Left colon (tissue), 2 donors: ENCODE measurements at places on chromosomes 7 and 10. TPM values are rescaled to one million over a fixed set of nuclear protein-coding genes. Genes with fewer than 3 reads are reported as not detected.

GRCh38 chr7:124457841-124458240, 307.8 kb downstream of the GPR37 start:
- no peak for DNase-seq

GATAD1 gene
- total RNA-seq: 34.3 TPM

DNA sequence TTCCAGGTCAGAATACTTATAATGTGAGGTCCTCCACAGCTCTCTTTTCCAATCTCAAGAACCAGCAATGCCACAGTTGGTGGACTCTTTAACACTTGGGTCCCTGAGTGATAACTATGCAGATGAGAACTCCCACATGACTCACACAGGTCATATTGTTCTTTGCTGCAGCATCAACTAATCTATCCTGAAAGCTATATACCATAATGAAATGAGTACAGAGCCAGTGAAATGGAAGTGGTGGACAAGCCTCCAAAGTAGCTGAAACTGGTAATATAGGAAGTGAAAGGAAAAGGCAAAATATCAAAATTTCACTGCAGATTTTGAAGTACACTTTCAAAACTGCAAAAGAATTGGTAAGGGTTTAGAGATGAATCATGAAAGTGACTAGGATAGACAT, 45.6 kb downstream of the SORCS1 start:
- no peak for DNase-seq

GRCh38 chr10:127979045-127979444, 72.1 kb downstream of the PTPRE start:
- no peak for DNase-seq

GRCh38 chr7:51328351-51328801, 11.8 kb upstream of the COBL start:
- no peak for DNase-seq

DNA sequence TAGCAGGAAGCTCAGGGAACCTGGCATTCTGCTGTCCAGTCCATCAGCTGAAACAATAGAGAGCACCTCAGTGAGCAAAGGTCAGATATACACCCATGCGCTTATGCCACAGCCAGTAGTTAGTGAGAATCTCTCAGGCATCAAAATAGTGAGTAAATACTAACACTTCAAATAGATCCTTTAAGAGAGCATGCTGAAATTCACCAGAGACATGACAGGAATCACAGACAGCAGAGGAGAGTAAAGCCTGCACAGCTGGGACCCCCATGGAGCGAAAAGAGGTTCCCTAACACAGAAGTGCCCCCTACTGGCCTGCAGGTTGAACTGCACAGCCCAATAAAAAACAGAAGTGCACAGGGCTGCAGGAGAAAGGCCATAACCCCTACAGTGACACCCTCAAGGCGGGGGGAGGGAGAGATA, 57.6 kb upstream of the ANTXRL start:
- peak; percentile 18 for DNase-seq

DNA sequence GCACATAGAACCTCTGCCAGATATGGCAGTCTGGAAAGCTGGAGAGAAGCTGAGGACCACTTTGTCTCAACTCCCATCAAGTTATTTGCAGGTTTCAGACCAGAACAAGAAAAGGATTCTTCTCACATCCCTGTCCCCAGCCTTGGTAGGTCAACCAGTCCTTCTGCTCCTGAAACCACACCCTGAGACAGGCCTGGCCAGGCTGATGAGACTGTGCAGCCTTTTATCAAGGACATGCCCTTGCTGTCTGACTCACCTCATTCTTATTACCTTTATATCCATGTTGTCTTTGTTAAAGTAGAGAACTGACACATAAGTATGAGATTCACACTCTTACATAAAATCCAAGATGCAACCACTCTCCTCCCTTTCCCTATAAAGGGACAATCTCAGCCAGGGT, 354.9 kb downstream of the PLXNA4 start:
- DNase-seq: no peak

GRCh38 chr10:45454859-45455258, 80.8 kb downstream of the ALOX5 start:
- DNase-seq: no peak

GRCh38 chr7:94417901-94418300, 23.2 kb downstream of the COL1A2 start:
- no peak for DNase-seq

DNA sequence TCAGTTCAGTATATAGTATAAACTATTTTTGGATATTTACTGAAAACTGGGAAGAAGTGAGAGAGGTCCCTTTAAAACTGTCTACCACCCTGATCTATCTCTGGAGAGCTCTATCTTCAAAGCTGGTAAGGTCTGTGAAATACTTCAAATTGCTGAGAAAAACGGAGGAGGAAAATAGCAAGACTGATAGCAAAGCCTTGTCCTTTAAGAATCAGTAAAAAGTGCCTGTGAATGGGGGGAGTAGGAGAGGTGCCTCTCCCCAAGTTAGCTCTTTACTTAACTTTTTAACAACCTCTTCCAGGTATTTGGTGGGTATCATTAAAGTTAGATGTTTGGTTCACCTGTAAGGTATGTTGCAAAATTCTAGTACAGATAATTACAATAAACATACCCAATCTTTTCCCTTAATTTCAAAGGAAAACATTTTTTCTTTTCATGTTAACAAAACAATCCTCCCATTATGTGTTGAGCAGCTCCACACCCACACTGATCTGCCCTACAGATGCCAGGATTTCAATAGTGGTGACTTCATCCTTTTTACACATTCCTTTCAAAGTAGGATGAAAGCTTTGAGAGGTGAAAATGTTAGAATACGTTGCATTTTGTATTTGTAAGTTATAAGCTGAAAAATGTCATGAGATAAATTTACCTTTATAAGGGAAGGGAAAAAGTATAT, 149.2 kb downstream of the CRPPA start:
- DNase-seq: no peak

- no peak for DNase-seq
These were observed 259.7 kb downstream of the CALN1 start for GRCh38 chr7:72152161-72153131.

GRCh38 chr10:31288962-31289361, 30.1 kb upstream of the ZEB1 start:
- DNase-seq: no peak

GRCh38 chr7:26880852-26881251, 16.5 kb upstream of the SKAP2 start:
- no peak for DNase-seq

DNA sequence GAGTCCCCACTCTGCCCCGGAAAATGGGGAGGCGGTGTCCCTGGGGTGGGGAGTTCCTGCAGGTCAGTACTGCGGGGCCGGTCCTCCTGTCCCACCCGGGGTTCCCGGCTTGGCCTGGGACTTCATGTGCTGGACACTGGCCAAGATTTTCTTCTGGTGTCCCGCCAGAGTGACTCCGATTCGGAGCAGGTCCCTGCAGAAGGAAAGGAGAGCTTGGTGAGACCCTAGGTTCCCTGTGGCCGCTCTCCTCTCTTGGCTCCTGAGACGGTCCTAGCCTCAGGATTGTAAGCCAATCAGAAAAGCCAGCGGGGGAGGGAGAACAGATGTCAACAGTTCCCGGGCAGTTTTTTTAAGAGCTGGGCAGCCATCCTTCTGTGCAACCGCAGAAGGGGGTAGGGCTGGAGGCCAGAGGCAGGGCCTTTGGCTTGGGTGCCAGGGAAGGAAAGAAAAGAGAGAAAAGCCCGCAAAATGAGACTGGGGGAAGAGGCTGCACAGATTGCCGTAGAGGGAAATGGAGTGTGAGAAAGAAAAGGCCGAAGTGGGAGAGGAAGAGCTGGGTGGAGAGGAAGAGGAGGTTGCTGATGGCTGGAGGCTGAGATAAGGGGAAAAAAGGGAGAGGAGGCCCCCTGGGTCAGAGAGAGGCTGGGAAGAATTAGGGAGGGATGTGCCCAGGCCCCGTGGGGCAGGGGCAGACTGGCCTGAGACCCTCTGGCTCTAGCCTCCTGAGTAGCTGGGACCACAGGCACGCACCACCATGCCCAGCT, 23.7 kb downstream of the EPHB4 start:
- peak; percentile 91 for DNase-seq

TMEM236 gene
- 53.0 TPM for total RNA-seq

CDHR3 gene
- total RNA-seq: 20.3 TPM

GRCh38 chr7:80779456-80779855, 139.4 kb downstream of the SEMA3C start:
- no peak for DNase-seq

GLCCI1 gene
- 10.5 TPM for total RNA-seq

DNA sequence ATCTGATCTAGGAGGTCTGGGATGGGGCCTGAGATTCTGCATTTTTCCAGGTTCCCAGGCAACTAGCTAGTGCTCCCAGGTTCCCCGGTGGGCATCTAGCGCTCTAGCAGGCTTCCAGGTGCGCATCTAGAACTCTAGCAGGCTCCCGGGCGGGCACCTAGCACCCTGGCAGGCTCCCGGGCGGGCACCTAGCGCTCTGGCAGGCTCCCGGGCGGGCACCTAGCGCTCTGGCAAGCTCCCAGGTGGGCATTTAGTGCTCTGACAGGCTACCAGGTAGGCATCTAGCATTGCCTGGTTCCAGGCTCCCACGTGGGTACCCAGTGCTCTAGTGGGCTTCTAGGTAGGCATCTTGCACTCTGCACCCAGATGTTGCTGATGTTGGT, 414.7 kb downstream of the PLXNA4 start:
- DNase-seq: no peak

DNA sequence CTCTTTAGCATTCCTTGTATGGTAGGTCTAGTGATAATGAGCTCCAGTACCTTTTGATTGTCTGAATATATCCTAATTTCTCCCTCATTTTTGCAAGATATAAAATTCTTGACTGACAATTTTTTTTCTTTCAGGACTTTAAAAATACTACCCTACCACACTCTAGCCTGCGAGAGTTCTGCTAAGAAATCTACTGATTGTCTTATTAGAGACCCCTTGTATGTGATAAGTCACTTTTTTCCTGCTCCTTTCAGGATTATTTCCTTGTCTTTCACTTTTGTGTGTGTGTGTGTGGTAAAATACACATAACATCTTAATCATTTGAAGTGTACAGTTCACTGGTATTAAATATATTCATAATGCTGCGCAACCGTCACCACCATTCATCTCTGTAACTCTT, 68.7 kb upstream of the PPP1R9A start:
- DNase-seq: no peak
